Cerebellum (tissue), 4 donors: ENCODE measurements at places on chromosomes 7 and 10. TPM values are rescaled to one million over a fixed set of nuclear protein-coding genes. Genes with fewer than 3 reads are reported as not detected.

The ZCCHC24 gene
- total RNA-seq: 18.9 TPM

The LRRC18 gene
- not detected for total RNA-seq

The PAX4 gene
- not detected for total RNA-seq

The TRPV5 gene
- total RNA-seq: 0.36 TPM

The LRRC4 gene
- total RNA-seq: 21.4 TPM

The CRTAC1 gene
- total RNA-seq: 15.5 TPM

DNA sequence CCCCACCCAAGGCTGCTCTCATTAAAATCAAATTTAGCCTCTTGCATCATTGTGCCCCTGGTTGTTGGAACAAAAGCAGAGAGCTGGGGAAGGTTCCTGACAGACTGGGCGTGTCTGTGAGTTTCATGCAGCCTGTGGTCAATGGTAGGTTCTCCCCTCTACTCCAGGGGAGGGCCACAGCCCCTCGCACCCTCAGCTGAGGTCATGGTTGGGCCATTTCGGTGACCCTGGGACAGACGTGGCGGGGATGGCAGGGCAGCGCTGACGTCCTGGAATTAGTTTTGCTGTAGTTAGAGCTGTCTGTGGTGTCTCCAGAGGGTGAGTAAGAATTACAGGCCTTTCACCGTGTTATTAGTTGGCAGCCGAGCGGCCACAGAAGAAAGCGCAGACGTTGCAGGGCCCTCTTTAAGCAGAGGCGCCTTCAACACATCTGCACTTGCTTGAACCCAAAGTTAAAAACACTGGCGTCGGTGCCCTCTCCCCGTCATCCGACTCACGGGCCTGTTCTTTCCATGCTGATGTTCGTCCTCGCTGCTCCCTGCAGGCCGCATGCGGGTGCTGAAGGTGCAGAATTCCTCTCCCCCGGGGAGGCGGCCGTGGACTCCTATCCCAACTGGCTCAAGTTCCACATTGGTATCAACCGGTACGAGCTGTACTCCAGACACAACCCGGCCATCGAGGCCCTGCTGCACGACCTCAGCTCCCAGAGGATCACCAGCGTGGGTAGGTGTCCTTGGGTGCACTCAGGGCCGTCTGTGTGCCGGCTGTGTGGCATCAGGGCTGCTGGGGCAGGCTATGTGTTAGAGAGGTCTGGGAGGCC is 2.8 kb downstream of the FAM20C start:
- DNase-seq: no peak

DNA sequence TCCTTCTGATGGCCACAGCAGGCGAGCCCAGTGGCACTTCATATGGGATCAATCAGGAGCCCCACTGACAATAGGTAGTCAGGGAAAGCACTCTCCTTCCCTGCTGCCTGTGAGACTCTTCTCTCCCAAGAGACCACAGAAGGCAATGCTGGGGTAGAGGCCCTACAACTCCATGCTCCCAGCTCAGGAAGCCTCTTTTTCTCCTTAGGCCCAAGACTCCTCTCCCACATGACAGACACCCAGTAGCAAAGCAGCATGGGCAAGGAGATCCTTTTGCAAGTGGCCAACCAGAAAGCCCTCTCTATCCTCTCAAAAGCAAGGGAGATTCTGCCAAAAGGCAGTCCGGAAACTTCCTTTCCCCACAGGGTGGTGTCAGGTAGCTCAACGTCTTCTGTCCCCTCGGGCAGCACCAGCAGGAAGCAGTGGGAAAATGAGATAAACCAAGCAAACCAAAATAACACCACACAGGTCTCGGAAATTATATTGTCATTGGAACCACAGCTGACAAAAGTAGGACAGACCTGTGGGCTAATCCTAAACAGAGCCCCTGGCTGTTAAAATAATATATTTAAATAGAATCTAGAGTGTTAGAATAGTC is 172.7 kb upstream of the GDF10 start:
- DNase-seq: no peak

DNA sequence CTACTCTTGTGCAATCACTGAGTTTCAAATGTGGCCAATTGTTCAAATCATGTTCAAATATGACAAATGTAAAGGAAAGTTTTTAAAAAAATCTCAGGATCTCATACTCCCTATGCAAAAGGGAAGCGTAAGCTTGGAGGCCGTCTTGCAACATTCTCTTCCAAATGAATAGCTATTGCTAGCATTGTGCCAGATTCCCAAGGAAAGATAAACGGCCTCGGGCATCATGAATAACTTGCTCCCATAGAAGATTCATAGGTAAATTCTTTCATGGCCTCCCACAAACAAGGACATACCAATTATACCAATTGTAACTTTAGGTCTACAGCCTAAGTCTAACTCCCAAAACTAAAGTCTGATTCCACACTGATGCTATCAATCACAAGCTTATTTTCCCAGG is 416.9 kb downstream of the THSD7A start:
- DNase-seq: no peak

DNA sequence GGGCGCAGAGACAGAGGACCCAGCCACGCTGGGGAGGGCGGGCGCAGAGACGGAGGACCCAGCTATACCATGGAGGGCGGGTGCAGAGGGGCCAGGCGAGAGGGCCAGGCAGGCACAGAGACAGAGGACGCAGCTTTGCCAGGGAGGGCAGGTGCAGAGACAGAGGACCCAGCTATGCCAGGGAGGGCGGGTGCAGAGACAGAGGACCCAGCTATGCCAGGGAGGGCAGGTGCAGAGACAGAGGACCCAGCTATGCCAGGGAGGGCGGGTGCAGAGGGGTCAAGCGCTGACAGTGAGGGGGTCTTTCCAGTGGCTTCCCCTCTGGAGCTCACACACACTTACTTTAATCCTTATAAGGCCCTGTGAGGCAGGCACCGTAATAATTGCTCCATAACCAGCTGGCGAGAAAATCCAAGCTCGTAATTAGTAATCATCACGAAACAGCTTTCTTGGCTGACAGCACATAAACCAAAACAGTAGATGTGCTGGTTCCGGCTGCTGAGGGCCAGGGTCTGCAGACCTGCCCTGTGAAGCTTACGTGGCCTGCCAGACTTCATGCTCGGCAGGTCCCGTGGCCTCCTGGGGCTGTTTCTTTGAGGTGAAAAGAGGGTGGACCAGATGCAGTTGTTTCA is 137.2 kb downstream of the VIPR2 start:
- no peak for DNase-seq

DNA sequence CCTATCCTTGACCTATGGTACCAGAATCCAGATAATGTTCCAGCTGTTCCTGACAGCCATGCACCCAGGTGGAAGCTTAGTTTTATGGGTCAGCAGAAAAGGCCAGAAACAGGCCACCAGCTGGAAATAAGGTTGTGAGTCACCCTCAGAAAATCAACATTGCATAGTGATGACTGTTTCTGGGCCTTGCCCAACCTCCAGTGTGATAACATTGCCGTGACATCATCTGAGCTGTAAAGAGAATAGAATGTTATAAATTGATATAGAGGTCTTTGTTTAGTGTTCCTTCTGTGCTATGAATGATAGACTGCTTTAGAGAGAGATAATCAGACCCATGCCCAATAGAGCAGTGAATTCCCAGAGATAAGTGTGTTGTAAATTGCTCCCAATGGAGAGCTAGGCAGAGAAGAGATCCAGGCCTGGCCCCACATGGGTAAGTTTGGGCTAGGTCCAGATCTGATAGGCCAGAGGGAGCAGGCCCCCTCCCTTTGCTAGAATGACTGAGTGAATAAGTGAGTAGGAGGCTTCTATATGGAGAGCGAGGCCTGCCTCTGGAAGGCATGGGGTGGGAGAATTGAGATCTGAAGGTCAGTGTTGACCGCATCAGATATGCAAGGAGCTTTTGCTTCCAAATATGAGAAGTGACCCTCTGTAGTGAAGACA is 14.2 kb upstream of the HPS1 start:
- DNase-seq: no peak

DNA sequence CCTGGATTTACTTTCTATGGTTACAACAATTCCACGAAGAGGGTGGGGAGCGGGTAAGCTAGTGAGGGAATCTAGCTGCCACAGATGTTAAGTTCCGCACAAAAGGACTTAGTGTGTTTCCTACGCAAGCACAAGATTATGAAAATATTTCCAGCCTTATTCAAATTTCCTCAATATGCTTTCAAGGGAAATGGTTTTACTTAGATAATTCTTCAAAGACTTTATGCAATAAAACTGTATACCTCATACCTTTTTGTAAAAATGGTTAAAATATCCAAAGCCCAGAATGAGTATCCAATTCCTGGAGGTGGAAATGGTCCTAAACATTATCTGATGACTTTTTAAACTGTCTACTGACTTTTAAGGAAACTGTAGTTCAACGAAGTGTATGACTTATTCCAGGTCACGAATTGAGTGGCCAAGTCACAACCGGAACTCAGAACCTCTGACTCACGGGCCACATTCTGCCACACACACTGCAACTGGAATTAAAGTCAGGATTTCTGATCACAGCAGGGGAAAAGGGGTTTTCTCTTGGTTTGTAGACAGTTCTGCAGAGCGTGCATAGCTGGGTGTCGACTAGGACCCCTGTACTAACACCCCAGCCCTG is 20.2 kb upstream of the INSIG1 start:
- DNase-seq: no peak

DNA sequence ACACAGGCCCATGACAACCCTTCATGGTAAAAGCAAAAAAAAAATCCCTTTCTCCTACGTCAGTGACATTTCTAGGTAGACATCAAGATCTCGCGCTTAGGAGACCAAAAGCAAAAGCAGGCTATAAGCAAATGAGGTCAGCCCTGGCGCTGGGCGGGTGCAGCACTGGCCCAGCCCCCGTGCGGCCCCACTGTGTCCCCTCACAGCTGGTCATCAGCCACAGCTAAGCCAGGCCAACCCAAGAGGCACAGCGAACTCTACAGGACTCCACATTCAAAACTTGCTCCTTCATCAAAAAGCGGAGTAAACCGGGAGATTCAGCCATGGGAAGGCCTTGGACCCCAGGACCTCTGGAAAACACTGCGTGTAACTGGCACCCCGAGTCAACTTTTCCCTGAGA is 113.7 kb downstream of the PTPRN2 start:
- DNase-seq: no peak

DNA sequence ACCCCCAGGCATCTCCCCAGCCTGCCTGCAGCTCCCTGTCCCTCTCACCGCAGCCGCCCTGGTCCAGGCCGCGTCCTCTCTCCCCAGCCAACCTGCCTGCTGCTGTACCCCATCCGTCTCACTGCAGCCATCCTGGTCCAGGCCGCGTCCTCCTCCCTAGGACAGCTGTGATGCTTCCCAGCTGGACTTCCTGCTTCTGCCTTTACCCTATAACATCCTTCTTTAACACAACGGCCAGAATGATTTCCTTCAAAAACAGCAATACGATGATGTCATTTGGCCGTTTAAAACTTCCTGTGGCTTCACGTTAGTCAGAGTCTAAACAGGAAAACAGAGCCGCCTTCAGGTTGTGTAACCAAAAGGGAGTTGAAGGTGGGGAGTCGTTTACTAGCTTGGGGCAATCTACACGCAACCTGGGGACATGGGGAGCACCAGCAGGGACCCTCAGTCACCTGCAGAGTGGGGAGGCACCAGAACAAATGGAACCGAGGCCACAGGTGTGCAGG is 32.2 kb upstream of the ZFAND2A start:
- DNase-seq: no peak

GRCh38 chr7:21504021-21504420 is 38.8 kb upstream of the DNAH11 start:
- no peak for DNase-seq

GRCh38 chr10:5576780-5577624 is 52.2 kb downstream of the CALML3 start:
- DNase-seq: no peak

DNA sequence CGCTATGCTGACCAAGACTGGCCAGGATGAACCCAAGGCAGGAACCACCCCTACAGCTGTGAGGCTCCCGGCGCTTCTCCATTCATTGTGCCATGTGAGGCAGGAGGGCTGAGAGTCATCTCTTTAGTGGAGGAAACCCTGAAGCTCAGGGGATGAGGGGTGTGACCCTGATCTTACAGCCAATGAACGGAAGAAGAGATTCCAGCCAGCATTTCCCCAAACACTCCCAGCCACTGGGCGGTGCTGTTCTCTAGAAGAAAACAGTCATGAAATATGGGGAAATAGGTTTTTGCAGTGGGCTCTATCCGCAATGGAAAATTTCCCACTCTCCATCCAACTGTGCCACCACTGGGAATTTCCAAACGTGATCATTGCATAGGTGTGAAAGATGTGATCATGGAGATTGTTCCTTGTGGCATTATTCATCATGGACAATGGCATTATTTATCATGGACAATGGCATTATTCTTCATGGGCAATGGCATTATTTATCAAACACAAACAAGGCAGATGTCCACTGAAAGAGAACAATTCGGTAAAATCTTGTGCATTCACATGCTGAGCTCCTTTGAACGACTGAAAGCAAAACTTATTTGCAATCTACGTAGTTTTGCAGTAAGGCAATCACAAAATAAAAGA is 14.0 kb upstream of the SLC18A2 start:
- DNase-seq: no peak

GRCh38 chr7:121741896-121742295 is 131.1 kb upstream of the PTPRZ1 start:
- DNase-seq: no peak

- no peak for DNase-seq
Measured at GRCh38 chr7:94633014-94633341, 23.0 kb downstream of the SGCE start.

GRCh38 chr7:88363869-88364268 is 57.2 kb upstream of the STEAP4 start:
- no peak for DNase-seq

GRCh38 chr10:46253076-46254006 is 33.5 kb upstream of the ANTXRL start:
- DNase-seq: no peak
